ENCODE measurements at places on chromosomes 13 and 19.

DNA sequence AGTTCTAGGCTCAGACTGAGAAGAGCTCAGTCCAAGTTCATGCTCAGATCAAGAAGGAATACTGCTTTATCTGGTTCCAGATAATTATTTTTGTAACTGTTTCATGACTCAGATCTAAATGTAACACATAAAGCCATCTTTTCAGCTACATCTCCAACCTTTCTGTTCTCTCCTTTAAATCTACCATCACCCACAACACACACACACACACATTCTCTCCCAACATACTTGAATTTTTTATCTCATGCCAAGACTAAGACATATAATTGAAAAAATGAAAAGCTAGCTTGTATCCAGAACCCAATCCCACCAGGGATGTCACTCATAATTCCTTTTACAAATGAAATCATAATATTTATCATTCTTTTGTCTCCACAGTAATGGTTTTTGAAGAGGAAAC, 7.6 kb downstream of the KATNAL1 start:
- DNase-seq: no peak

DNA sequence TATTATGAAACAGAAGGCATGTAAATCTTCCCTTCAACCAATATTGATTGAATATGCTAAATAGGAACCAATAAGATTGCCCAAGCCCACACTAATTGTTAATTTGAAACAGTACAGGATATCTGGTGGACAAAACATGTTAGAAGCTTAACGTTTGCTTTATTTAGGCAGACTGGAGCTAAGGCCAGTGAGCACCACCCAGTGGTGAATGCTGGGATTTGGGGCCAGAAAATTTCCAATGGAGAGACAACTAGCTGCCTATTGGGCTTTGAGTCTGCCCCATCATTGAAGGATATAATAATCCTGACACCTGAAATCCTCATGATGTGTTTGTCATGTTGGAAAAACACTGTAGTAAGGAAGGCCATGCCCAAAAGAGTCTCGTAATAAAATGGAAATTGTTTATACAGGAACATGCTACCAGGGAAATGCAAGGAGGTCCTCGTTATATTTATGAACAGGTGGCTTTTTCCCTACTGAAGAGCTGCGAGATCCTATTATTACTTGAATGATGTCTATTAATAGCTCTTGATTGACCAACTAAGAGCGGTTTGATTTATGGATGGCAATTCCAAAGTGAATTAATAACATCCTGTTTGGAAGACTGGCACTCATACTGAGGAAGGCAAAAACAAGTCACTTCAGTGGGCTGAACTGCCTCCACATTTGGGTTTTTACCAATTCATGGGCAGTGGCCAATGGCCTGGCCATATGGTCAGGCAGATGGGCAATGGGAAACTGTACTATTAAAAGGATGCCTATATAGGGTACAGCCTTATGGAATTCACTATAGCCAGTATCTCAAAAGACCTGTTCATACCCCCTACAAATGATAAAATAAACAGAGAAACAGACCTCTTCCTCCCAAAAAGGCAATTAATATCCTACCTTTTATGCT, 8.7 kb downstream of the SIGLECL1 start:
- peak; percentile 18 for DNase-seq

DNA sequence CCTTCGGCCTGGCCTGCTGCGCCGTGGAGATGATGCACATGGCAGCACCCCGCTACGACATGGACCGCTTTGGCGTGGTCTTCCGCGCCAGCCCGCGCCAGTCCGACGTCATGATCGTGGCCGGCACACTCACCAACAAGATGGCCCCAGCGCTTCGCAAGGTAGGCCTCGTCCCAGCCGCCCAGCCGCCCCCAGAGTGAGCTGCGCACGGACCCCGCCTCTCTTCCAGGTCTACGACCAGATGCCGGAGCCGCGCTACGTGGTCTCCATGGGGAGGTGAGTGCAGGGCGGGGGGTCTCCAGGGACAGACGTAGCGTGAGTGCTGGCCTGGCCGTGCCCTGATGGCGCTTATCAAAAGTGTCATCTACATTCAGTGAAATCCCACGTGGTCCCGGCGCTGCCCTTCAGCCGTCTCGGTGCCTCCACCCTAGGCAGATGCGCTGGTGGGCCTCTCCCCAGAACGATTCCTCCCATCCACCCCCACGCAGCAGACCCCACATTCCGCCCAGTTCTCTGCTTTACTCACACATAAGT, 7.2 kb downstream of the NDUFS7 start:
- DNase-seq: no peak

GRCh38 chr13:83449668-83450395, 432.4 kb downstream of the SLITRK1 start:
- DNase-seq: no peak

GRCh38 chr13:22372261-22372660, 701.4 kb downstream of the FGF9 start:
- DNase-seq: no peak

- DNase-seq: no peak
Observed at GRCh38 chr13:30172593-30173302, 134.6 kb downstream of the KATNAL1 start.

DNA sequence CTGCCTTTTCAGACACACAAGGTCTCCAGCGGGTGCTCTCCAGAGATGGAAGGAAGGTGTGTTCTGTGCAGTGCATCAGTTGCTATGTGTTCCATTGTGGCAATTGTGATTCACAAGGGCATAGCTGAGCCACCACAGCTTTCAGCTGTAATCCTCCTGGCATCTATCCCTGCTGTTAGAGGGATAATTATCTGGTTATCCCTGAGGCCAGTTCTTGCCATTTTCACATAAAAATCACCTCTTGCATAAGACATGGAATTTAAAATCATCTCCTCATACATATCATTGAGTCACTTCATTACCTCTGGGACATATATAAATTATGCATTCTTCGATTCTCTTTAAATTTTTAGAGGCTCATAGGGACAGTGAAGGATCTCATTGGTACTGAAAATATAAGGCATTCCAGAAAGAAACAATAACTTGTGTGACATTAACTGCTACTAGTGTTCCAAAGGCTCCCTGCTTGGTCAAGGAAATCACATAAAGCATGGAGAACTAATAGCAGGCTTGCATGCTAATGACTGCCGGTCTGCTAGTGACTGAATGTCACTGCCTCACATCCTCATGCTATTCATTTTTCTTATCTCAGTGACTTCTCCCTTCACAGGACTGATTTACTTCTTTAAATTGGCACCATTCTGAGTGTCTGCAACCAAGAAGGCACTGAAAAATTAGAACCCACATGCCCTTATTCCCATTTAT, 214.0 kb downstream of the ENOX1 start:
- no peak for DNase-seq

GRCh38 chr13:39670445-39670844, 15.0 kb downstream of the COG6 start:
- DNase-seq: no peak

DNA sequence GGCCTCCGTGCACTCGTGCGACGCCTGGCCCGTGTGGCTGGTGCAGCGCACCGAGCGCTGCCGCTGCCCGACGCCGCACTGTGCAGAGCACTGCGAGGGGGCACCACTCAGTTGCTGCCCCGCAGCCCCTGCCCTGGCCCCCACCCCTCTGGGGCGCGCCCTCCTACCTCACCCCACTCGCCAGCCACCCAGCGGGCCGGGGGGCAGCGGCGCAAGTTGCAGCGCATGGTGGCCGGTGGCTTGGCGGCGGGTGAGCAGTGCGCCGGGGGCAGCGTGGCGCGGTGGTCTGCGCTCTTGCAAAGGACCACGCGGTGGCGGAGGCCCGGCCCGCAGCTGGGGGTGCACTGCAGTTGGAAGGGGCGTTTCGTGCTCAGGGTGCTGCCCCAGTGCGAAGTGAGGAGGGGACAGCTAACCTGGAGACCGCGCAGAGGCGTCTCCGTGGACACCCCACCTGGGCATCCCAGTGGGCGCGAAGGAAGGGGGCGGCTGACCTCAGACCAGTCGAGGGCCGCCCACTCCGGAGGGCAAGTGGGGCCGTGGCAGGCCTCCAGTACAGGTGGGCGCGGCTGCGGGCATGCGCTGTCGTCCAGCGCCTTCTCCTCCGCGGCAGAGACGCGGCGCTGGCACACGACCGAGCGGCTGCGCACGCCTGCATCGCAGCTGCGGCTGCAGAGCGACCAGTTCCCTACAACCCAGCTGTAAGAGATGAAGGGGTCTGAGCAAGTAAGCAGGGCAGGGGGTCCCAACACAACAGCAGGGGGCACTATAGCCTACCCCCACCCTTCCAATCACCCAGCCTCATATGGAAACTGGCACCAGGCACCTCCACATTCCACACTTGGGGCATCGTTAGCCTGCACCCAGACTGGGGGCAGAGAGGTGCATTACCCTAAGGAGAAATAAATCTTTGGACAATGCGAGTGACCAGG, 8.0 kb upstream of the MYO1F start:
- no peak for DNase-seq

DNA sequence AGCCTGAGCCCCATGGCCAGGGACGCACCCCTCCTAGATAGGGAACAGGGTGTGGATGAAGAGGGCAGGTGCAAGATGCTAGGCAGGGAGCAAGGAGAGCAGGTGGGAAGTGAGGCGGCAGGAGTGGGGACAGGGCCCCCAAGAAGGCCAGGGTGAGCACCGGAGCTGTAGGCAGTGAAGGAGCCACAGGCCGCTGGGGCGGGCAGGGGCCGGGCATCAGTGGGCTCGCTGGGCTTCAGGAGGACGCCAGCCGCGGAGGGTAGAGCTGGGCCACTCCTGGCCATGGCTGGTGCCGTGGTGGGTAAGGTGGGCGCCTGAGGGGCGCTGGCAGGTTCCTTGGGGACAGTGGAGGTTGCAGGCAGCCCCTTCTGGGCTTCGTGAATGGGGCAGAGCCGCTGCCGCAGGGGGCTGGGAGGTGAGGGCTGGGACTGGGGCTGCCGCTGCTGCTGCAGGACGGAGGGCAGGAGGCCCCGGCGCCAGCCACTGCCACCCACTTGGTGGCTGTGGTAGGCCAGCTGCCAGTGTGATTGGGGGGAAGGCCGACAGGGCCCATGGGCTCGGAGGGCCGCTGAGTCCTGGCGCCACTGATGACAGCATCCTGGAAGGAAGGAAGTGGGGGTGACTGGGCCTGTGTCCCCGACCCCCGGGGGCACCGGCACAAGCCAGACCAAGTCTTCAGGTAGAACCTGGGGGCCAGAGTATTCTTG, 2.1 kb downstream of the NKPD1 start:
- DNase-seq: no peak

DNA sequence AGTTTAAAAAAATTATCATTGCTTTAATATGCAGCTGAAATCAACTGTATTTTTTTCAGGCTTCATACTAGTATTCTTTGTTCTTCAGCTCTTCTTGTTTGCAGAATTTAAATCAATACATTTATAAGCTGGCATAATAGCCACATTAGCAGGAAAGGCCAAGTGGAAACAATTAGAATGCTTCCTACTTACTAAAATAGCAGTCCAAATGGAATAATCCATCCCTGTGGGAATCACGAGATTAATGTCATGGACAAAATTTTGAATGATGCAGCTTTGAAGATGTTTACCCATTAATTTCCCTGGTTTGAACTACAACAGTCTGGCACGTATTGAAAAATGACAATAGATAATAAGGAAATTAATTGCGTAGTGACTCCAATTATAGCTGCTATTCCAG, 2650.8 kb downstream of the PCDH9 start:
- DNase-seq: no peak

- no peak for DNase-seq
Observed at GRCh38 chr19:10384580-10384979, 4.2 kb upstream of the TYK2 start.

DNA sequence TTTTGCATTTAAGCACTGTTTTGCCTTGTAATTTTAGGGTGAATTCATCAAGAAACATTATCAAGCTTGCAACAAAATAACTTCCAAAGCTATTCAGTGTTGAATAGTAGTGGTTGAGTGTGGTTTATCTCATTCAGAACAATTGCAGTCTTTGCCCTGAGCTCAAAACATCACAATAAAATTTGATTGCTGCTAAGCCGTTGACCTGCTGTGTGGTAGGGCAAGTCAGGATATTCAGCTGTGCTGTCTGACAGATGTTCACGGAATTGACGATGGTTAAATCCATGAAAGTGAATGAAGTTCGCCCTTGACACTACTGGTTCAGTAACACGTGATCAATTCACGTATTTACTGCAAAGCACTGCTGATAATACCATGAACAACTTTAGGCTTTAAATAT, 66.9 kb downstream of the GJA3 start:
- DNase-seq: no peak

GRCh38 chr13:85896516-85897450, 97.6 kb upstream of the SLITRK6 start:
- no peak for DNase-seq

DNA sequence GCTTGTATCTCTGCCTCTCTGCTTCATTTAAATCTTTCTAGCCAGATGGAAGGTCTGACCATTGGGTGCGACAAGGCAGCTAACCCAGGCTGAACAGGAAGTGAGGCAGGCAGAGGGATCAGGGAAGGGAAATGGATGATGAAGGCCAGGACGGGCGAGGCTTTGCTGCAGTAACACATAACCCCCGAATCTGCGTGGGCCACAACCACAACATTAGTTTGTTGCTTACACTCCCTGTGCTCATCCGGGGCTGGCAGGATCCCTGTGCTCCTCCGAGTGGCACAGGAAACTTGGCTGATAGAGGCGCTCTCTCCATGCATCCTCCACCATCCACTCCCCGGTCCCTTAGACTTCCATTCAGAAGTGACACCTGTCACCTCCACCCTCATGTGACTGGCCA, 1.1 kb upstream of the FLT3LG start:
- DNase-seq: no peak

DNA sequence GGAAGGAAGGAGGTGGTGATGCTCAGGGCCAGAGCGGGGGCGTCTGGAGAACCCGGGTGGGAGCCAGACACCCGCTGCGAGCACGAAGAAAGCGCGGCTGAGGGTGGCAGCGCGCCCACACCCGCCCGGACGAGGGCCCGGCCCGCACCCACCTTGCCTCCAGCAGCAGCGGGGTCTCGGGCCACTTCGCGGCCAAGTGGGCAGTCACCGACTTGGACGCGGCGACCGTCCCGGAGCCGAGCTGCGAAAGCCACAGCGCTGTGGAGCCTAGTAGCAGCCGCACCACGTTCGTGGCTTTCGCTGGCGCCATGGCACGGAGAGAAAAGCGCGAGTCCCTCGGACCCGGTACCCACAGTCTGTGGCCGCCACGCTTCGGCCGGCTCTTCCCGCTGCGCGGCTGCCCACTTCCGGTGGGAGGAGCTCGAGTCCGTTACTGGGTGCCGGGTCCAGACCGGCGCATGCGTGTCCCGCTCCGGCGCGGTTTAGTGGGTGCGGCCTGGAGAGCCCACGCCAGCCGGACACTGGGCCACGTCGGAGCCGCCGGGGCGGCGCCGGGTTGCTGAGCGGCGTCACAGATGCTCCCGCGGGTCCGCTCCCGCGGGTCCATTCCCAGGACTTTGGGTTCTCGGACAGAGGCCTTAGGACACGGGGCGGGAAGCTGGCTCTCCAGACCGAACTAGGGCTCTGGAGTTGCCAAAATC, at the start of gene UGGT2:
TSS of gene UGGT2 (minus strand) at position 399 of the 701 bp plus-strand sequence. CDS start at position 310, 89 bp downstream.
- peak; percentile 86 for DNase-seq

DNA sequence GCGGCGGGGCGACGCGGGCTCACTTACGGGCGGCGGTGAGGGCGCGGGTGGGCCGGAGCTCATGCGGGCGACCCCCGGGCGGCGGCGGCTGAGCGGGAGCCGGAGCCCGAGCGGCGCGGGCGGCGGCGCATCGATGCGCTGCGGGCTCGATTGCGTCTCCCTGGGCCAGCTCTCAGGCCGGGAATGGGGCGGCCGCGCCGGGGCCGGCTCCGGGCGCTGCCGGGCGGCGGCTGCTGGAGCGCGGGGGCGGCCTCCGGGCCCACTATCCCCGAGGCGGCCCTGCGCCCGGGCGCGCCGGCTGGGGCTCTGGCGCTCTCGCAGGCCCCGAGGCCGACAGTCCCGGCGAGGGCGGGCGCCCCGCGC, 1.4 kb upstream of the TSHZ3 start:
- peak; percentile 23 for DNase-seq

- peak; percentile 76 for DNase-seq
Observed at GRCh38 chr19:45917421-45918091, 3.0 kb upstream of the NANOS2 start.

- DNase-seq: no peak
Observed at GRCh38 chr13:113739527-113740285, 19.3 kb upstream of the TMEM255B start.

Measured in hippocampal formation (tissue), 2 donors.